Fibroblast of pulmonary artery (primary cell): ENCODE measurements at places on chromosomes 2 and 18.

DNA sequence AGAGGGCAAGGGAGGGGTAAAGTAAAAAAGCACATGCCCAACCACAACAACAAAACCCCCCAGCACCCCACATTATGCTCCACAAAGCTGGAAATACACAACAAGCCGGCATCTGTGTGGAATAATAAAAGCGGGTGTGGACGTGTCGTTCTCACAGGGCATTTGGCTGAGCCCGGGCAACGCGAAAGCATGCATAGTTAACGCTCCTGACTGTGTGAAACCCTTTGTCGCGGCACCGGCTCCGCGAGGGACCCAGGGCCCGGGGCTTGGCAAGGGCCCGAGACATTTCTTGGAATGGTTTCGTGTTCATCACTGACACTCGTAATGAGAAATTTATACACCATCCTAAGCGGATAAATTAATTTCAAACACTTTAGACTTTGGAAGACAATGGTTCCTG lies 165.6 kb downstream of the INHBB start:
- no peak for DNase-seq

DNA sequence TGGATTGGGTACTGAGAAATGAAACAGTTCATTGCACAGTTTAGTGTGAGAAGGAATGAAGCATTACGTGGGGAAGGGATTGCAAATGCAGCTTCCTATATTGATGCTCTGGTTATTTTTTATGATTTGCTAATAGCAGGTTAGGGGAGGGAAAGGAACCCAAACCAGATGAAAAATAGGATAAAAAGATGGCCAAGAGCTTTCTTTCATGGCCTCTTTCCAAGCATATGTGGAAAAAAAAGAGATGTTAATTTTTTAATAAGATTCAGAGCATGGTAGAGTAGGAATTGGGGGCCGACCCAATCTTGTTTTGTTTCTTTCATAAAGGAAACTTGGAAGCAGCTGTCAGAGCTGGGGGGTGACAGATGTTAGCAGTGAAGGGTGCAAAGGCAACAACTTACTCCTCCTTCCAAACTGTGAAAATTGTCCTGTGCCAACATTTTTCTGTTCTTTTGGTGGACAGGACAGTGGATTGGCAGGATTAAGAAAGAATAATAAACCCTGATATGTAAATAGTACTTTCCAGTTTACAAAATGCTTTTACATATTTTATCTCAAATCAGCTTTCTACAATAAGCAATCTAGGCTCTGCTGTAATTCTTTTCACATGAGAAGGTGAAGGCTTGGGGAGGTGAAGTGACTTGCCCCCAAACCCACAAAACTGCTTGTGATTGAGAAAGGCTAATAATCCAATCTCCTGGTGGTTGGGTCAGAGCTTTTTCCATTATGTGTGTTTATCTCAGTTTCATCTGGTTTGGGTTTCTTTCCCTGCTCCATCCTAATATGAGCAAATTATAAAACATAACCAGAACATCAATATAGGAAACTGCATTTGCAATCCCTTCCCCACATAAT lies 270.1 kb downstream of the ETAA1 start:
- DNase-seq, result no peak

GRCh38 chr2:112920923-112921532 lies 10.1 kb downstream of the IL37 start:
- DNase-seq, result peak; percentile 18

DNA sequence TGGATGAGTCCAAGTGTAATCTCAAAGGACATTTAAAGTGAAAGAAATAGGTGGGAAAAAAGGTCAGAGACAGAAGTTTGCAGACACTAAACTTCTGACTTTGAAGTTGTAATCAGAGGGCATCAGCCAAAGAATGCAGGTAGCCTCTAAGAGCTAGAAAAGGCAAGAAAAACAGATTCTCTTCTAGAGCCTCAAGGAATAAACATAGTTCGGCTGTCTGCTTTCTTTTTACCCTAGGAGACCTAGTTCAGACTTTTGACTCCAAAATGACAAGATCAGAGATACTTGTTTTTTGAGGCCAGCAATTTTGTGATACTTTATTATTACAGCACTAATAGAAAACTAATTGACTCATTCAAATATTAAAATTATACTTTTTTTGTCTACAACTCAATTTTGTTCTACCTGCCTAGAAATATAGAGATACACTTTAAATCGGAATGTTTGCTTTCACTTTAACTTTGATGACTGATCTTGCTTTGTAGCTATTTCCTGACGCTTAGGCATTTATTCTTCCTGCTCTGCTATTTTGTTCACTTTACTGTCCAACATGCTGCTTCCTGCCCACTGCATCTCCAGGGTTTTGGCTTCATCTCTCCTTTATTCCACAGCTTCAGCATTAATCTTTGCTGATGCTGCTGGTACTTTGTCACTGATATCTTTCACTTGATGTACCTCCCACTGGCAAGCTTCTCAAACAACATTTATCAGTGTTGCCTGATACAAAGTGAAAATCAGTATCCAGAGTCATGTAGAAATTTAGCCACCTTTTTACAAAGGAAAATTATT lies 272.5 kb downstream of the DSEL start:
- peak; percentile 35 for DNase-seq

DNA sequence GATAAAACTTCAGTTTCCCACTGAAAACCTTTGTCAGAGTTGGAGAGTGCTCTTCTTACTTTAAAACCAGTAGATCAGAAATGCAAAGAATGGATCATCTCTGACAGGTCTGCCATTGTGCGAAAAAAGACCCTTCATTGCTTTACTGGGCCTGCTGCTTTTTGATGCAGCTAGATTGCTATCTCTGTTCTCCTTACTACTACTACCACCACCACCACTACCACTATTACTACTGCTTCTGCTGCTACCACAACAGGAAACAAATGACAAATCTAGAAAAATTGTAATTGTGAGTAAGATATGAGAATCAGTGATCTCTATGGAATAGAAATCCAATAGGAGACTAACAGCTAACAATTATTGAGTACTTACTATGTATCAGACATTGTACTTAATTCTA lies 85.8 kb downstream of the PKP4 start:
- DNase-seq, result no peak

GRCh38 chr18:28043631-28044030 lies 133.3 kb downstream of the CDH2 start:
- no peak for DNase-seq

DNA sequence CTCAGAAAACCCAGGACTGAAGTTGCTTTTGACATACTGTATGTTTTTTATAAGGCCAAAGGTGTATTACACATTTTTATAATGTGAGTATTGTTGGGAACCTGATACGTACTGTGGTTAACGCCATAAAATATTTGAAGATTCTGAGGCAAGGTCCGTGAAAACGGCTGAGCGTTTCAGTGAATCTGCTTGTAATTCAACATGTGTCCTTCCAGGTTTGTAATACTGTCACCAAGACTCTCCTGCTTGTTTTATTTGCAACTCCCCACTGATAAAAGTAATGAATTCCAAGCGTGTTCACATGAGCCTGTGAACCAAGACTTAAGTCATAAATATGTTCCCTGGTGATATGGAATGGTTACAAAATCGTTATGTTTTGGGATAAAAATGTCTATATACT lies 23.9 kb upstream of the FRZB start:
- DNase-seq, result no peak
